ENCODE measurements at places on chromosomes 7 and 10. TPM values are rescaled to one million over a fixed set of nuclear protein-coding genes. Genes with fewer than 3 reads are reported as not detected.

BET1 gene
- 16.9 TPM for total RNA-seq

KIAA1217 gene
- 0.60 TPM for total RNA-seq

ADAM22 gene
- total RNA-seq = 1.8 TPM

TMEM196 gene
- total RNA-seq = not detected

SBDS gene
- total RNA-seq = 53.8 TPM

MMRN2 gene
- total RNA-seq = not detected

DYDC1 gene
- total RNA-seq = not detected

SPDYE16 gene
- total RNA-seq = not detected

PLEKHA8 gene
- 9.0 TPM for total RNA-seq

GBX1 gene
- total RNA-seq = not detected

EPHA1 gene
- 2.4 TPM for total RNA-seq

NME8 gene
- not detected for total RNA-seq

VAX1 gene
- total RNA-seq = not detected

NXPH1 gene
- total RNA-seq = not detected

UNCX gene
- total RNA-seq = not detected

FAM3C gene
- 14.9 TPM for total RNA-seq

P4HA1 gene
- total RNA-seq = 51.8 TPM

- no peak for DNase-seq
These were observed 309.9 kb upstream of the MGMT start for GRCh38 chr10:129157185-129157584.

GRCh38 chr10:77873536-77874380 lies 52.8 kb downstream of the DLG5 start:
- DNase-seq = peak; percentile 72

GRCh38 chr7:132001146-132001545 lies 444.7 kb upstream of the PODXL start:
- DNase-seq = no peak

GRCh38 chr10:44859546-44860285 lies 51.4 kb upstream of the TMEM72 start:
- no peak for DNase-seq

- no peak for DNase-seq
These were observed 542 bp upstream of the SAMD9L start for GRCh38 chr7:93148727-93149126.

GRCh38 chr10:99742701-99743100 lies 10.7 kb downstream of the CUTC start:
- no peak for DNase-seq

- DNase-seq = no peak
These were observed 35.5 kb downstream of the LAMB1 start for GRCh38 chr7:107967420-107967819.

- DNase-seq = peak; percentile 3
These were observed 38.7 kb downstream of the RASGEF1A start for GRCh38 chr10:43227911-43228782.

- no peak for DNase-seq
These were observed 532.5 kb upstream of the C7orf33 start for GRCh38 chr7:148058092-148058491.

- no peak for DNase-seq
These were observed 72.0 kb upstream of the HECW1 start for GRCh38 chr7:43040461-43040860.

- DNase-seq = no peak
These were observed 91.8 kb downstream of the BAMBI start for GRCh38 chr10:28769091-28769604.

GRCh38 chr10:127875916-127876315 lies 16.8 kb downstream of the CLRN3 start:
- DNase-seq = no peak

- no peak for DNase-seq
These were observed 102.1 kb downstream of the RTKN2 start for GRCh38 chr10:62166331-62167131.

GRCh38 chr10:127911867-127912257 lies 5.0 kb downstream of the PTPRE start:
- no peak for DNase-seq

GRCh38 chr10:43343126-43343525 lies 28.3 kb upstream of the FXYD4 start:
- DNase-seq = no peak

GRCh38 chr10:59622320-59623132 lies 87.1 kb downstream of the SLC16A9 start:
- peak; percentile 63 for DNase-seq

- peak; percentile 43 for DNase-seq
These were observed 5.0 kb upstream of the TNRC18 start for GRCh38 chr7:5428478-5429252.
